A549 (cell line): ENCODE measurements at places on chromosomes 1 and 21.

DNA sequence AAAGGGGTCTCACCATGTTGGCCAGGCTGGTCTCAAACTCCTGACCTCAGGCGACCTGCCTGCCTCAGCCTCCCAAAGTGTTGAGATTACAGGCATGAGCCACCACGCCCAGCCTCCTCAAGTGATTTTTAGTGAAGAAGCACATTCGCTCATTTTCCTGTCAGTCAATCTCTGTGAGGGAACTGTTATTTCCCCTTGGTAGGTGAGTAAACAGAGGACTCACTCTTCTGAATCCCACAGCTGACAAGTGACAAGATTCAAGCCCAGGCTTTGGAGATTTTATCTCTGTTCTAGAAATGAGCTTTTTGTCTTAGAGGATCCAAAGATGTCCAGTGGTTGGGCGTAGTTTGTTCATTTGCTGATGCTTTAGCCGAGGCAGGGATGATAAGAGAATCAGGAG lies 43.9 kb upstream of the TACSTD2 start:
- no peak for DNase-seq

DNA sequence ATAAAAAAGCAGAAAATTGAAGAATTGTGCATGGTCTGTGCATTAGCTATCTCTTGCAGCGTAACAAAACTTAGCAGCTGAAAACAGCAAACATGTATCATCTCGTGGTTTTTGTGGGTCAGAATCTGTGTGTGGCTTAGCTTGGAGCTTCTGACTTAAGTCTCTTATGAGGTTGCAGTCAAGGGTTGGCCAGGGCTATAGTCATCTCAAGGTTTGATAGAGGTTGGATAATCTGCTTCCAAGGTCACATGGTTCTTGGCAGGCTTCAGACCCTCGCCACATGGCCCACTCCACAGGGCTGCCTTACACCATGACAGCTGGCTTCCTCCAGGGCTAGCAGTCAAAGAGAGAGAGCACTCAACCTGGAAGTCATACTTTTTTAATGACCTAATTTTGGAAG lies 35.9 kb downstream of the CNST start:
- DNase-seq = no peak

- no peak for DNase-seq
These were observed 46.7 kb downstream of the TRABD2B start for GRCh38 chr1:47950471-47950870.

DNA sequence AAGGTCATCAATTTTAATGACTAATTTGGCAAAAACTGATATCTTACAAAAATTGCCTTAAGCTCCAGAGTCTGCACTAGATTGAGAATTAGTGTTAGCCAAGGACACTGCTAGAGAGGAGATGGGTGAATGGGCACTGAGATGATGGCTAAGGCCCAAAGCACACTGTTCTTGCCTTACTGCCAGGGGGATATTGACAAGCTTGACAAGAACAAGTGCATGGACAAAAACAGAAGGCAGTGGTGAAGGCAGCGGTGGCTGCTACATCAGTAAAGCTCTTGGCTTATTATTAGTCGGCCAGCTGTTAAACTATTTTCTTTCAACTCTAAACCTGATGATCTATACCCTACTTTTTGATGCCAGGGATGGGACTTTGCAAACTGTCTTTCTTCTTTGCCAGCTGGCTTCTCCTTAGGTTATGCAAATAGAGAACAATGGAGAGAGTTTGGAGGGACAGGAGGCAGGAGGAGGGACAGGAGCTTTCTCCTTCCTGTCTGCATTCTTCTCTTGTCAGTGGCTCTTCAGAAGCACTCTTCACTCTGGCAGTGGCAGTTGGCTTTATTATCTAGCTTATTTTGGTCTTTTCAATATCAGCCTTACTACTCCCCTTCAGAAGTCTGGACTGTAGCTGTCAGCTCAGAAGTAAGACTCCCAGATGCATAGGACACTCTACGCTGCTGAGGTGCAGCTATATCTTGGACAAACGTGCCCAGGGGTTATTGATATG lies 853.5 kb upstream of the TMPRSS15 start:
- no peak for DNase-seq

- DNase-seq = no peak
These were observed 2.6 kb downstream of the PRDM2 start for GRCh38 chr1:13702425-13703127.

DNA sequence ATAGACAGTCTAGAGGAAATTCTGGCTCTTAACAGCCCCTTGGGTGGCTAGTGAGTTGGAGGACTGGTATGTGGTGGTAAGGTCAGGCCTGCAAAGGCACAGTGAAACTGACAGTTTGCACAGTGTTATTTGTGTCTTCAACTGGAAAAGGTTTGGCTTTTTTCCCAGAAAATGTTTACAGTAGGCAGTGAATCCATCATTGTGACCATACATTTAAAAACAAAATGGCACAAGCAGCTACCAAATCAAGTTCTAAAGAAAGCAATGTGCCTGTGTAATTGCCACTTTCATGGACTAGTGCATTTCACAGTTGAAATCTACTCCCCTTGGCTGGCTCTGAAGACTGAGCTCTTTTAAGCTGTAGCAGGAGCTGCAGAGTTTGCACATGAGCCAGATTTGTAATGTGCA lies 24.8 kb downstream of the ATPAF1 start:
- peak; percentile 70 for DNase-seq

- DNase-seq = no peak
These were observed at the start of gene PERM1 for GRCh38 chr1:981955-982558. TSS of gene PERM1 (minus strand) at chr1:982093. CDS start at chr1:981029, 1,064 bp downstream.

- DNase-seq = no peak
These were observed 81.5 kb downstream of the ZNF281 start for GRCh38 chr1:200328379-200328778.

DNA sequence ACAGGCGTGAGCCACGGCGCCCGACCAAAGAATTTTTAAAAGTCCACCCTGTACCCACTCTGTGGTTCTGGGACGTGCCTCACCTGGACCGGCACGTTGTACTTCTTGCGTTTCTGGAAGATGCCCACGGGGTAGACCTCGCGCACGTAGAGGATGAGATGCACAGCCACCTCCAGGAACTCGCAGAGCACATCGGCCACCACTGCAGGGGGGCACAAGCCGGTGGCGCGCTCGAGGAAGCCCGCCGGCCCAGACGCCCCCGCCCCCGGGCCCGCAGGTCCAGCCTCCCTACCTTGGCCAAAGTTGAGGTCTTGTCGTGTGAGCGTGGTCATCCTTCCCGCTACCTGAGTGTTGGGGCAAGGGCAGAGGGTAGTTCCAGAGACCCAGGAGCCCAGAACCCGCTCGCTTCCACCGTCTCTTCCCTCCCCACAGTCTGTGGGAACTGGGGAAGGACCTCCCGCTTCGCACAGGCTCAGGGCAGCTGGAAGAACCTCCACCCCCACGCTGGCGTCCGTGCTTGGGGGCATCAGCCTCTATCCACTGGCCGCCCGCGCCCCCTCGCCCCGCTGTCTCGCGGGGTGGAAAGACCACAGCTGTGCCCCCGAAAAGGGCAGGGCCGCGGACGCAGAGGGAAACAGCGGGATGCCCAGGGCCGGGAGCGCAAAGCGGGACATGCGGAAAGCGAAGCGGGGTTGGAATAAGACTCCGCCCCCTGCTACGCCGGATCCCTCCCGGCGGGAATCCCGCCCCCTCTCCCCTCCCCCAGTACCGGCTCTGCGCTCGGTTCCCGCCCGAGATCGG lies 478 bp downstream of the MAD2L2 start:
- peak; percentile 51 for DNase-seq

- DNase-seq = no peak
These were observed 588 bp upstream of the WNT3A start for GRCh38 chr1:228006034-228006785.

DNA sequence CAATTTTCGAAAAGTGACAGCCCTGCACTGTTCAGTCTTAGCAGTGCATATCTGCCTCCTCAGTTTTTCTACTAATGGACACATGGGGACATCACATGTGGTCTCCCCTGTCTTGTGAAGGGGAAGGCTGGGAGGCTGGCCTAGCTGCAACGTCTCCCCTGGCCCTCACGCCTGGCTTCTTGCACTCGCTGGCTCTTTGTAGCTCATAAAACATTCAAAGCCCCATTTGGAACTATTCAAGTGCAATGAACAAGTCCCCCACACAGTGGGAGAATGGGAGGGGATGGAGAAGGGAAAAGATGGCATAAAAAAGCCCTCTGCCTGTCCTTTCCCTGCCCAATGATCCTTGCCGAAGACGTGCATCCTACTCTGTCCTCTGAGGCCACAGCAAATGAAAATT lies 73.6 kb downstream of the PGBD5 start:
- no peak for DNase-seq

GRCh38 chr1:87325982-87326738 lies 2.5 kb upstream of the LMO4 start:
- peak; percentile 22 for DNase-seq

DNA sequence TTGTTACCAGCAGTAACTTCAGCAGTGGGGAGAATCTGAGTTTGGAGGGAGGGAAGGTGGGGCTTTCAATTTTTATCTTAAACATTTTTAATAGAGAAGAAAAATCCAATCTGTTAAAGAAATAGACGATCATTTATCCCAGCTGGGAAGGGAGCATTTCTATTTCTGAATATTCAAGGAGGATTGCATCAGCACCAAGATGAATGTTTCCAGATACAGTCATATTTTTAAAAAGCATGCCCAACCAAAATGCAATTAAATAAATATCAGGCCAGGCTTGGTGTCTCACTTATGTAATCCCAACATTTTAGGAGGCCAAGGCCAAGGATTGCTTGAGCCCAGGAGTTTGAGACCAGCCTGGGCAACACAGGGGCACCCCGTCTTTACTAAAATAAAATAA lies 1.7 kb upstream of the ATP1A4 start:
- no peak for DNase-seq

GRCh38 chr21:37335053-37335452 lies 31.5 kb upstream of the DYRK1A start:
- DNase-seq = no peak

DNA sequence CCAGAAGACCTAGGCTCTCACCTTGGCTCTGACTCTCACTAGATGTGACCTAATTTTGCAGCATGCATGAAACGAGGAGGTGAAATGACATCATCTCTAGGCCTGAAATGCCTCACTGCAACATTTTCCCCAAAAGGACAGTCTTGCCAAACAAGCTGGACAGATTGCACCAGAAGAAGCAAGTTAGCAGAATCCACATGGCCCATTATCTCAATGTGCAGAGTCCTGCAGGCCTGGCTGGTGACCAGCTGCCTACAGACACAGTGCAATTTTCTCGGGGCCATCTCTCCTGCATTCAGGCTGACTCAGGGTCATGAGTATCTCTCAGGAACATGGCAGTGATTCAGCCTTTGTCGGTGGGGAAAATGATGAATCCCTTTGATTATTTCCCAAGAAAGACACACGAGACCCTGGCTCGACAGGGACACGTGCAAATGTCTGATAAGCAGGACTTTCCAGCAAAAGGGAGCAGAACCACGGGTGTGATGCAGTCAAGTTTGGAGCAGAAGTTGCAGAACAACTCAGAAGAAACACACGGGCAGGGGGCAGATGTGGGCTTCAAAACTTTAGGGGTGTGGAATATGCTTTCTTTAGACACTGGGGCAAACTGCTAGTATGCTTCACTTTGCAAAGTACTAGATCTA lies 38.7 kb downstream of the TRIM67 start:
- no peak for DNase-seq

- no peak for DNase-seq
These were observed 4.8 kb downstream of the KISS1 start for GRCh38 chr1:204191456-204191855.

- DNase-seq = no peak
These were observed 98.9 kb downstream of the PGBD5 start for GRCh38 chr1:230326971-230327891.

GRCh38 chr1:200130552-200130951 lies 103.0 kb downstream of the NR5A2 start:
- peak; percentile 40 for DNase-seq

- peak; percentile 64 for DNase-seq
These were observed 1.4 kb upstream of the PADI6 start for GRCh38 chr1:17370618-17371017.

GRCh38 chr1:24351918-24352627 lies 32.9 kb downstream of the GRHL3 start:
- DNase-seq = no peak

DNA sequence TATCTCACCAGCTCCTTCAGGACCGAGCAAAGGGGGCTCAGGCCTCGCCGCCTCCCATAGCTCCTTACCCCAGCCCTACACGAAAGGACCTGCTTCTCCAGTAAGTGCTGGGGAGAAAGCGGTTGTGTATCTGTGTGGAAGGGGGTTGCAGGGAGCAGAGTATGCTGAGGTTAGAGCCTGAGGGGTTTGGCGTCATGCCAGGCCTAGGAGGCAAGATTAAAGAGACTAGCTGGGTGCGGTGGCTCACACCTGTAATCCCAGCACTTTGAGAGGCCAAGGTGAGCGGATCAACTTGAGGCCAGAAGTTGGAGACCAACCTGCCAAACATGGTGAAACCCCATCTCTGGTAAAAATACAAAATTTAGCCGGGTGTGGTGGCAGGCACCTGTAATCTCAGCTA lies 14.1 kb upstream of the RASSF5 start:
- no peak for DNase-seq

- no peak for DNase-seq
These were observed 452.9 kb downstream of the LMO4 start for GRCh38 chr1:87781554-87781953.

- no peak for DNase-seq
These were observed 136.6 kb upstream of the VANGL1 start for GRCh38 chr1:115505148-115505571.

DNA sequence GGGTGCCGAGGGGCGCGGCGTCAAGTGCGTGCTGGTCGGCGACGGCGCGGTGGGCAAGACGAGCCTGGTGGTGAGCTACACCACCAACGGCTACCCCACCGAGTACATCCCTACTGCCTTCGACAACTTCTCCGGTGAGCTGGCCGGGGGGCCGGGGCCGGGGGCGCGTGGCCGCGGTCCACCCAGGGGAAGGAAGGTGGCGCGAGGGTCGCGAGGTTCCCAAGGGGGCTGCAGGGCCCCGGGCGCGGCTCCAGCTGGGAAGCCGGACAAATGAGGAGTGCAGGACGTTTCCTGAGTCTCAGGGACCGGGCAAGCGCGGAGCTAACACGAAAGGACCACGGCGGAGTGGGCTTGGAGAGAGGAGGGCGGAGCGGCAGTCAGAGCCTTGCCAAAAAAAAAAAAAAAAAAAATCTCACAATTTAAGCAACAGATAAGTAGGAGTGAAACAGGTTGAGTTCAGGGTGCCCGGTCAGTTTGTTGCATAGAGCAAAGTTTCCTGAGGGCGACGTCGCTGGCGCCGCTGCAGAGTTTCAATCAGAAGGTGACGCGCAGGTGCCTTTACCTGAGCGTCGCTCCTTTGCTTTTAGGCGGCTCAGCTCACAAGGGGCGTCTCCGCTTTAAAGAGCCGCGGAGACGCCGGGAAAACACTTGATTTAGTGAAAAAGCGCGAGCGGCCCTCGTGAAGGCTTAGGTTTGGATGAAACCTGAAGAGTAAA lies 750 bp downstream of the RHOU start:
- DNase-seq = peak; percentile 26

GRCh38 chr1:85650645-85651044 lies 57.6 kb downstream of the ZNHIT6 start:
- DNase-seq = no peak

GRCh38 chr21:25732091-25732760 lies 2.5 kb downstream of the ATP5PF start:
- DNase-seq = no peak

DNA sequence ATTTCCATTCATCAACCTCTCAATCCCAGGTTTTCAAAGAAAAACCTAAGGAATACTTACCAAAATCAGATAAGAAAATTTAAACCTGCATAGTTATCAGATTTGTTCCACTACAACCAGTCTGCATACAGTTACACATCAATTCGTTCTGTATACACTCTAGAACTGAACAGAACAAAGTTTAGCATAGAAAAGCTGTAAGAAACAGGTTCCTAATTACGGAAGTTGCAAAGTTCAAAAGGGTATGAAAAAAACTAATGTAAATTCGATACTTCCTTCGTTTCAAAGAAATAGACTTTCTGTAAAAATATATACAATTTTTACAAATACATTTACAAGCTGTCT lies 3.1 kb downstream of the MCL1 start:
- no peak for DNase-seq
